Gastrocnemius medialis (tissue), 4 donors: ENCODE measurements at places on chromosomes 3 and 15. TPM values are rescaled to one million over a fixed set of nuclear protein-coding genes. Genes with fewer than 3 reads are reported as not detected.
A peak's percentile ranks its signal among the peaks of the same experiment; 100 is the strongest.

USF3 gene
- 42.6 TPM for total RNA-seq

RIOX2 gene
- 52.3 TPM for total RNA-seq

ADPRH gene
- total RNA-seq = 15.3 TPM

ZNF502 gene
- 1.8 TPM for total RNA-seq

DNA sequence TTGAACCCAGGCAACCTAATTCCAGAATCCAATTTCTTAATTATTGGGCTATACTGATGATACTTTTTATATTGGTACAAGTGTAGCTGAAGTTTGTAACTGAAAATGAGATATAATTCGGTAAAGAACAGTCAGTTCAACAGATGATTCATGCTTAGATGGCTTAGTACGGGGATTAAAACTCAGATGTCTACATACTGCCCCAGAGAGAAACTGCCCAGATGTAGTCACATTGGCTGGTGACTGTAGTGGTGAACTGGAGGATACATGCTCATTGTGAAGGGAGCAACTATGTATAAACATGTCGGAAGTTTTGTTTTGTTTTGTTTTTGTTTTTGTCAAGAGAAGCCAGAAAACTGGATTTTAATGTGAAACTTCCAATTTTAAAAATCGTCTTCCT is 179.6 kb downstream of the ADAMTSL3 start:
- H3K4me1 ChIP-seq = no peaks in the 10 kb centered on the region
- no peak overlapping the region for H3K27ac ChIP-seq
- H3K27me3 ChIP-seq = no peaks in the 10 kb centered on the region
- H3K4me3 ChIP-seq = no peak overlapping the region
- H3K36me3 ChIP-seq = no peaks in the 10 kb centered on the region

DNA sequence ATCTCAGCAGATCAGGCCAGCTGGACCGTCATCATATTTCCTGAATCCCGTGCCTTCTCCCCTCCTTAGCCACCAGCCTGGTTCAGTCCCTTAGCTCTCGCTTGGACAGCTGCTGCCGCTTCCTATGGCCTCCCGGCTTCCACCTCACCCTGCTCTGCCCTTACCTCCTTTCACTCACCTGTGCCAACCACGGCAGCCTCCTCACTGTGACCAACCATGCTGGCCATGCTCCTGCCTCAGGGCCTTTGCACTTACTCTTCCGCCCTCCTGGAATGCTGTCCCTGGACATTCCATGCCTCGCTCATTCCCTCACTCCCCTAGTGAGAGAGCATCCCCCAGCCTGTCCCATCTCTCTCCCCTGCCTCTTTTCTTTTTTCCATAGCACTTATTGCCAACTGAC is 19.2 kb downstream of the GRIP2 start:
- no peak overlapping the region for H3K4me3 ChIP-seq
- no peaks in the 10 kb centered on the region for H3K36me3 ChIP-seq
- peaks cover 50% of the 10 kb centered on the region for H3K4me1 ChIP-seq

DNA sequence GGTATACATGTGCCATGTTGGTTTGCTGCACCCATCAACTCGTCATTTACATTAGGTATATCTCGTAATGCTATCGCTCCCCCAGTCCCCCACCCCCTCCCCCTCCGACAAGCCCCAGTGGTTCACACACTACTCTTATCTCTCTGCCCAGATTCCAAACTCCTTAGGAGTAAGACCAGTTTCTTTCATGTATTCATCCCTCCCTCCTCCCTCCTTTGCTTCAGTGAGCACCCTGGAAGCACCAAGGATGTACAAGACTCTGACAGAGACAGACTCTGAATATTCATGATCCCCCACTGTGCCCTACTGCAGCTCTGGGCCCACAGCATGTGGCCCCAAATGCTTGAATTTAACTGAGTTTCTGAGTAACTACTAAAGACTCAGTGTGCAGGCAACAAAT is 113.8 kb upstream of the RAD18 start:
- no peaks in the 10 kb centered on the region for H3K27me3 ChIP-seq
- no peak overlapping the region for H3K4me3 ChIP-seq
- DNase-seq = no peak
- no peak overlapping the region for H3K27ac ChIP-seq

DNA sequence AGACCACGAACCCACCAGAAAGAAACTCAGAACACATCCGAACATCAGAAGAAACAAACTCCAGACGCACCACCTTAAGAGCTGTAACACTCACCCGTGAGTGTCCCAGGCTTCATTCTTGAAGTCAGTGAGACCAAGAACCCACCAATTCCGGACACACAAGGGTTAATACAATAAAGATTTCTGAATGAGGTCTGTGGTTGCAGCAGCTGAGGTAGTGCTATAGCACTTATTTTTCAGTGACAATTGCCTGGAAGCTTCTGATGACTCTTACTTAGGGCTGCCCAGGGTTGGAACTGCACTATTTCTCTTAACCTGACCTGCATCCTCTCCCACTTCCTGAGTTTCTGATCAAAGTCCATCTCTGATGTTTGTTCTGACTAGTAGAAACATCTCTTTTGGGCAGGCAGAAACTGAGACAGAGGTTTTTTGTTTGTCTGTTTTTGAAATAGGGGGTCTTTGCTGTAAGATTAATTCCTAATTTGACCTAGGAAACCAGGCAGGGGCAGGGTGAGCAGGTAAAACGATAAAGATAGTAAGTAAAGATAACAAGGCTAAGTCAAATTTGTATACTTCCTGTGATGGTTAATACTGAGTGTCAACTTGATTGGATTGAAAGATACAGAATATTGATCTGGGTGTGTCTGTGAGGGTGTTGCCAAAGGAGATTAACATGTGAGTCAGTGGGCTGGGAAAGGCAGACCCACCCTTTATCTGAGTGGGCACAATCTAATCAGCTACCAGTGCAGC is 169.1 kb downstream of the GAP43 start:
- H3K27me3 ChIP-seq = no peaks in the 10 kb centered on the region
- H3K36me3 ChIP-seq = no peaks in the 10 kb centered on the region
- no peak for DNase-seq
- H3K4me1 ChIP-seq = no peaks in the 10 kb centered on the region

- no peak for DNase-seq
- H3K4me3 ChIP-seq = no peak overlapping the region
- H3K27me3 ChIP-seq = no peaks in the 10 kb centered on the region
- H3K27ac ChIP-seq = peak overlapping the region; percentile 50
Measured at GRCh38 chr15:31383139-31383538, 56.5 kb downstream of the KLF13 start.

GRCh38 chr15:77984446-77984861 is 93.1 kb downstream of the TBC1D2B start:
- no peak overlapping the region for H3K27ac ChIP-seq
- no peaks in the 10 kb centered on the region for H3K27me3 ChIP-seq
- no peaks in the 10 kb centered on the region for H3K4me1 ChIP-seq
- no peak overlapping the region for H3K4me3 ChIP-seq
- no peaks in the 10 kb centered on the region for H3K36me3 ChIP-seq

DNA sequence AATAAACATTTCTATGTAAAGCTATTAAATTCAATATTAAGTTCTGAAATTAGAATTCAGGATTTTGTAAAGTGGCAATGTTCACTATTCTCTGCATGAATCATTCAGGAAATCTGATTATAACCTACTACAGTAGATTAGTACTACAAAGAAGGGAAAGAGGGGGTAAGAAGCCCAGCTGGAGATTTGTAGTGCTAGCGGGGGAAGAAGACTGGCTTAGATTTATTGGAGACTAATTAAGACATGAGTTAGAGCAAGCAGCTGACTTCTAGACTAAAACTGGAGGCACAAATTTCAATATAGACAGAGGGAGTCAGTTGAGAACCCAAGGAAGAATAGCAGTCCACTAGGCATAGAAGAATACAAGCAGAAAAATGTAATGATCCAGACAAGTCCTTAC is 55.8 kb upstream of the SETMAR start:
- no peak for DNase-seq
- H3K4me3 ChIP-seq = no peak overlapping the region
- no peaks in the 10 kb centered on the region for H3K4me1 ChIP-seq
- no peaks in the 10 kb centered on the region for H3K27me3 ChIP-seq

- H3K27me3 ChIP-seq = no peaks in the 10 kb centered on the region
- H3K36me3 ChIP-seq = no peaks in the 10 kb centered on the region
- H3K4me3 ChIP-seq = no peak overlapping the region
- no peak overlapping the region for H3K27ac ChIP-seq
- DNase-seq = no peak
Measured at GRCh38 chr3:71978150-71978721, 193.3 kb upstream of the PROK2 start.

GRCh38 chr3:113783463-113783862 is 36.6 kb downstream of the ATP6V1A start:
- no peaks in the 10 kb centered on the region for H3K27me3 ChIP-seq
- H3K4me1 ChIP-seq = peaks cover 18% of the 10 kb centered on the region
- H3K27ac ChIP-seq = peak overlapping the region; percentile 56
- DNase-seq = no peak
- no peak overlapping the region for H3K4me3 ChIP-seq

DNA sequence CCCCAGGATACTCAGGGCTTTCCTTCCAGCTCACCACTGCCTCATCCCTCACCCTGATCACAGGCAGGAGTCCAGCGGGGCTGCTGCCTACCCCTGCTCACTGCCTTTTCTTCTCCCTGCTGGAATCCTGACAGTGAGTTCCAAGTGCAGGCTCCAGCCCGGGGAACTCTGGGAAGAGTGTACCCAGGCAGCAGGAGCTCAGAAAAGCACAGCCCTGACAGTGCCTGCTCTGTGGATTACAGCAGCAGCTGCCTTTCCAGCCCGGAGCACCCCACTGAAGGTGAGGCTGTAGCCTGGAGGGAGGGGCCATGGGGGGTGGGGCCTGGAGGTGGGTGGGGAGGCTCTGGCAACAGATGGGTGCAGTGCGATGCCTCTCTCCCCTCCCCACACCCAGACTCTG is 6.1 kb upstream of the JMJD7 start:
- no peak for DNase-seq
- H3K27ac ChIP-seq = no peak overlapping the region
- no peaks in the 10 kb centered on the region for H3K27me3 ChIP-seq
- H3K36me3 ChIP-seq = peaks cover 77% of the 10 kb centered on the region
- H3K4me3 ChIP-seq = no peak overlapping the region
- no peaks in the 10 kb centered on the region for H3K4me1 ChIP-seq

DNA sequence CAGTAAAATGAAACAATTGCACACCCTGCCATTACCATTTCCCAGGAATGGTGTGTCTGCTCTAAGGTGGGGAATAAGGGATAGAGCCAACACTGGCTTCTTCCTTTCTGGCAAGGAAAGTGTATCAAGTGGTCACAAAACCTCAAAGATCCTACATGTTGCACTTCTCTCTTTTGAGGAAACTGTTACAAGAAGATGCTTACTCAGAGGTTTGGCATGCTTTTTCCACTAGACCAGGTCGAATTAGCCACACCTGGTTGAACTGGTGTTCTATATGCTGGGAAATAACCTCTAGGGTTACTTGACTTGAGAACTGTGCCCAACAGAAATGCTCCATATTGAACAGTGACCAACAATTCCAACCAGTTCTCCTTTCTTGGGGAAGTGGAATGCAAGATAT is 102.9 kb downstream of the LRRN1 start:
- no peak overlapping the region for H3K27ac ChIP-seq
- DNase-seq = no peak
- H3K36me3 ChIP-seq = no peaks in the 10 kb centered on the region
- no peaks in the 10 kb centered on the region for H3K4me1 ChIP-seq
- H3K27me3 ChIP-seq = no peaks in the 10 kb centered on the region

DNA sequence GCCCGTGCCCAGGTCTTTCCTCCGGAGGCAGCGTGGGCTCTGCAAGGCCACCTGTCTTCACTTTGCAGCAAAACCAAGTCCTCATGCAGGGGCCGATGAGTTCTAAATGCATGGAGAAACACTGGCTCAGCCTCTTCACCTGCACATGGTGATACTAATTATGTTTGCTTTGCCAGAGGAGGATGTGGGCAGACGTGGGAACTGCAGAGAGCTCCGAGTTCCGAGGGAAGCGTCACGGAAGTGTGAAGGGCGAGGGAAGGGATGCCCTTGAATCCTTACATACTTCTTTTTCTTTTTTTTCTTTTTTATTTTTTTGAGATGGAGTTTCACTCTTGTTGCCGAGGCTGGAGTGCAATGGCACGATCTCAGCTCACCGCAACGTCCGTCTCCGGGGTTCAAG is 74.8 kb downstream of the GABRG3 start:
- H3K27me3 ChIP-seq = no peaks in the 10 kb centered on the region
- no peak for DNase-seq
- H3K36me3 ChIP-seq = no peaks in the 10 kb centered on the region
- no peak overlapping the region for H3K4me3 ChIP-seq

GRCh38 chr15:70320482-70320881 is 222.8 kb upstream of the TLE3 start:
- no peaks in the 10 kb centered on the region for H3K36me3 ChIP-seq
- no peak overlapping the region for H3K4me3 ChIP-seq
- no peaks in the 10 kb centered on the region for H3K4me1 ChIP-seq

DNA sequence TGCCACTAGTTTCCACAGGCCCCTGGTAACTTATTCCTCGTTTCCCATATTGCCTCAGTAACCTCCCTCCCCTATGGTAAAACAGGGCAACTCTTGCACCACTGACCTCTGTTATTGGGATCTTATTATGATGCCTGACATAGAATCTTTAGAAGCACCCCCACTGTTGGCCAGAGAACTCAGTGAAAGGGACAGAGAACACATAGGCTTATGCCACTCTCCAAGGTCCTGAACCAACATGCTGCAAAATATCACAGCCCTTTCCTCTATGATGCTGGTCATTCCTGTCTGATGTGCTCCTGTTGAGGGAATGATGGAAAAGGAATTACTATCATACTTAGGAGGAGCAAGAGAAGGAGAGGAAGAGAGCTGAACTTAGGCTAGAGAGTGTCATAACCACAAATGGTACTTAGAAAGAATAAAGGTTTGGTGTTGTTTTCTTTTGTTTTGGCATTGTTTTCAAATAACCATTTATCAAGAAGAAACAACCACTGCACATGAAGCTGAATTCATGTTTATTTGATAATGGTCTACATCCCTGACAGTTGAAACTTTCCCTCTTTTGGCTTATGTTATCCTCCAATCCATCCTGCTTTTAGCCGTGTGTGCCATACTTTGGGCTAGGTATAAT is 330.2 kb downstream of the EPHB1 start:
- H3K27me3 ChIP-seq = no peaks in the 10 kb centered on the region
- H3K4me3 ChIP-seq = no peak overlapping the region
- H3K36me3 ChIP-seq = no peaks in the 10 kb centered on the region
